NCI-H524 (cell line): ENCODE measurements at places on chromosomes 5 and 9.

DNA sequence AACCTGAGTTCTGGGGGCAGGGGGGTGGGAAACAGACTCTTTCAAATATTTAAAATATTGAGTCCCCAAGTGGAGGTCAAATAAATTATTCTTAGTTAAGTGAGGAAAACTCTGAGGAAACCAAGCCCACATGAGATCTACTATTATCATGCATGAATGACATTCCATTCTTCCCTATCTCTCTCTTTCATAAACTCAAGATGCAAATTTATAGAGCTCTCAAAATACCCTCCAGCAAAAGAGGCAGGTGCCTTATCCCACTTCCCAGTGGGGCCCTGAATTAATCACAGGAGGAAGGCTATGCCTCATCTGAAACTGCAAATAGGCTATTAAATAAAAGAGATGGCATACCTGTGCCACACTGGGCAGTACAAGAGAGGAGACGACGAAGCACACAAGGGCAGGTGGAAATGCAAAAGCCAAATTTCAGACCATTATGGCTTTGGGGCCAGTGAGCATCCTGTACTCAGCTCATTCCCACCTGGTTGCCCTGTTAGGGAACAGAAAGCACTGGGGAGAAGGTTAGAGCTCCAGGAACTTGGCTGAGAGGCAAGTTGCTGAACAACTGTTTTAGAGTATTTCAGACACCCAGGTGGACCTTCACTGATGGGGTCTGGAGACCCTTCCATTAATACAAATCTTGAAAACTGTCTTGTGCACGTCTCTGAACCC lies 102.2 kb upstream of the EQTN start:
- DNase-seq, result no peak

DNA sequence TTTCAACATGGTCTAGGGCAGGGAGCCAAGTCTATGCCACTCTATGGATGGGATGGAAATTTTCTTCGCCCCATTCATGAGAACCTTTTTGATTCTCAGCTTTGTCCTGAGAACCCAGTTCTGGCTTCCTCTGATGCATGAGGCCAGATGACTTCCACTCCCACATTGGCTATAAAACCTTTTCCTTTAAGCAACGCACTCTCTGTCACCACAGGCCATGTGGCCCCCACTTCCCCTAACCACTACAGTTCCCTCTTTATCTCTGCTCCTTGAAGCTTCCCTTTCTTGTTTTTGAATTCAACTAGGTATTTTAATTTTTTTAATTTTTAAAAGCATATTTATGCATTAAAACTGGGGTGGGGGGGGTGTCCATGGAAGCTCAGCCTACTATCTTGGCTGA lies 401.3 kb downstream of the ENC1 start:
- no peak for DNase-seq

- no peak for DNase-seq
These were observed 36.8 kb downstream of the ITK start for GRCh38 chr5:157217289-157218024.

GRCh38 chr5:6041977-6042550 lies 336.3 kb downstream of the MED10 start:
- DNase-seq, result no peak

GRCh38 chr5:98638111-98638510 lies 135.4 kb upstream of the RGMB start:
- DNase-seq, result no peak

DNA sequence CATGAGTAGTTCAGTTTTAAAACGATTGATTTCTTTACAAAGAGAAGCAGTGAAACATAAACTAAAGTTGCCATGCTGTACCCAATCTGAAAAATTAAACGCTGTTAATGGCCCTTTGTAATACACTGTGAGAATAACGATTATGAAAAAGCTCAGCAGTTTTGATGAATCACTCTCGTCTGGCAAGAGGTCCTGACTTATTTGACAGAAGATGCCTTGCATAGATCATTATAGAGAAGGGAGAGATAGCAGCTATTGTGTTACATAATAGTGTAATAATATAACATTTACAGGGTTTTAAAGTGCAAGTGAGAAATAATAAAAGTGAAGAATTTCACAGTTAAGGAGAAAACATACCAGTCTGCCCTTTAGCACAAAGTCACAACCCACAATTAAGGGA lies 361.5 kb upstream of the CDH10 start:
- DNase-seq, result no peak

DNA sequence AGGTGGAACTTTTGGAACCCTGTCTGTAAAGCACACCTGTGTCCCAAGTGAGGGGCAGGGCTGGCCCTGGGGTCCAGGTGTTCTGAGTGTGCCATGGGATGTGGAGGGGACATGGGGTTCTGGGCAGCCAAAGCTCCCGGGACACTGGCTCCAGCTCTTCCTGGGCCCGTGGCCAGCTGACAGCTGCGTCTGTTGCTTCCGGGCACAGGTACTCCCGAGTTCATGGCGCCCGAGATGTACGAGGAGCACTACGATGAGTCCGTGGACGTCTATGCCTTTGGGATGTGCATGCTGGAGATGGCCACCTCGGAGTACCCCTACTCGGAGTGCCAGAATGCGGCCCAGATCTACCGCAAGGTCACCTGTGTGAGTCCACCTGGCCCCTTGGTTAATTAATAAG lies 50.7 kb downstream of the WNK2 start:
- no peak for DNase-seq

DNA sequence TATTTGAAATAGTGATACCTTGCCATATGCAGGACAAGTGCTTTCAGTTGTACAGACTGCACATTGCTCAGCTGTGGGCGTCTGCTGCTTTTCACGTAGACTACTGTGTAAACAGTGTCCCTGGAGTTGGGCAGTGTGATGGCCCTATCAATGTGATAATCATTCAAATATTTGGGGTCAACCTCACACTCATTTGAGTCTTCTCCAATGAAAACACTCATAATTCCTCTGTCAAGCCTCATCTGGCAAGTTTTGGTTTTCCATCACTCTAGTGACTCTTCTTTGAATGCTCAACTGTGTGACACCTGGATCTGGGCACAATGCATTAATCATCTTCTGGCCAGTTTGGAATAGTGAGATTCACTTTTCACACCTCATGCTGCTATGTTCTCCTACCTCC lies 64.4 kb downstream of the UGCG start:
- DNase-seq, result no peak

DNA sequence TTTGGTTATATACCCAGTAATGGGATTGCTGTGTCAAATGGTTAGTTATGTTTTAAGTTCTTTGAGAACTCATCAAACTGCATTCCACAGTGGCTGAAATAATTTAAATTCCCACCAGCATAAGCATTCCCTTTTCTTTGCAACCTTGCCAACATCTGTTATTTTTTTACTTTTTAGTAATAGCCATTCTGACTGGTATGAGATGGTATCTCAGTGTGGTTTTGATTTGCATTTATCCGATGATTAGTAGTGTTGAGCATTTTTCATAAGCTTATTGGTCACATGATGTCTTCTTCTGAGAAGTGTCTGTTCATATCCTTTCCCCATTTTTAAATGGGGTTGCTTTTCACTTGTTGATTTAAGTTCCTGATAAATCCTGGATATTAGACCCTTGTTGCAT lies 435.7 kb upstream of the RIOK2 start:
- no peak for DNase-seq

GRCh38 chr5:174084691-174085154 lies 39.2 kb downstream of the NSG2 start:
- no peak for DNase-seq

DNA sequence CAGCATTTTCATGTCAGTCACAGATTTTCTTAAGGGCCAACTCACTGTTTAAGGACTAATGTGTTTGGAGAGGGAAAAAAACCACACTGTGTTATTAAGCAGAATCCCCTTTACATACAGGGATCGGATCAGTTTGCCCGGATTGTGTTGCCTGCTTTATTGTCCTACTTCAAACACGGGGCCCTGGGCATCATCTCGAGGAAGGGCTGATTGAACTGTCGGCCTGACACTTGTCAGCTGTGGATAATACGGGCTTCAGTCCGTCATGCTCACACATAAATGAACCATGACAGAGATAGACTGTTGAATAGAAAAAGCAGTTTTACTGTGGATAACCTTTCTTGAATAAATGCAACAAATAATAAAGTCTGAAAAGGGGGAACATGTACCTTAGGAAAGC lies 325.0 kb downstream of the ZSWIM6 start:
- no peak for DNase-seq

- DNase-seq, result no peak
These were observed 97.2 kb downstream of the F2RL2 start for GRCh38 chr5:76525956-76526355.

- DNase-seq, result peak; percentile 92
These were observed 37.6 kb downstream of the ANKRD33B start for GRCh38 chr5:10601246-10602030.

GRCh38 chr9:18501949-18502348 lies 28.0 kb downstream of the ADAMTSL1 start:
- no peak for DNase-seq

- no peak for DNase-seq
These were observed 4.3 kb downstream of the CNOT8 start for GRCh38 chr5:154862766-154863165.

DNA sequence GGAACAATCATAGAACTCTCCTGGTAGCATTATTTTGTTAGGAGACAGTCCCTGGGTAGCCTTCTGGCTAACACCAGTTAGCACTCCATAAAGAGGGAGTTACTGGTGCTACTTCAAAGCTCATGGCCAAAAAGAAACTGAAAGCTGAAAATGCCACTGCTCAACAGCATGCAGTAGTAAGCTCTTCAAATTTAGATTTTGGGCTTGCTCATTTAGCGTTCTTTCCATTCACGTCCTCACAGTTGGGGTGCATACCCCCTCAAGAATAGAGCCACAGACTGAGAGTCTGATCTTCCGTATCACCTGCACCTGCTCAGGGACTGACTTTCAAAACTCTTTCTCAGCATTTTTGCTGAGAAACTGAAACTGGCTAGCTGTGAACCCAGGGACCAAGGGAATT lies 24.7 kb downstream of the NTRK2 start:
- no peak for DNase-seq

GRCh38 chr9:110334183-110334582 lies 3.5 kb downstream of the TXNDC8 start:
- DNase-seq, result no peak

- DNase-seq, result no peak
These were observed 274.5 kb downstream of the HSPA4 start for GRCh38 chr5:133326361-133326760.

GRCh38 chr9:106528158-106528557 lies 334.8 kb upstream of the ZNF462 start:
- no peak for DNase-seq

DNA sequence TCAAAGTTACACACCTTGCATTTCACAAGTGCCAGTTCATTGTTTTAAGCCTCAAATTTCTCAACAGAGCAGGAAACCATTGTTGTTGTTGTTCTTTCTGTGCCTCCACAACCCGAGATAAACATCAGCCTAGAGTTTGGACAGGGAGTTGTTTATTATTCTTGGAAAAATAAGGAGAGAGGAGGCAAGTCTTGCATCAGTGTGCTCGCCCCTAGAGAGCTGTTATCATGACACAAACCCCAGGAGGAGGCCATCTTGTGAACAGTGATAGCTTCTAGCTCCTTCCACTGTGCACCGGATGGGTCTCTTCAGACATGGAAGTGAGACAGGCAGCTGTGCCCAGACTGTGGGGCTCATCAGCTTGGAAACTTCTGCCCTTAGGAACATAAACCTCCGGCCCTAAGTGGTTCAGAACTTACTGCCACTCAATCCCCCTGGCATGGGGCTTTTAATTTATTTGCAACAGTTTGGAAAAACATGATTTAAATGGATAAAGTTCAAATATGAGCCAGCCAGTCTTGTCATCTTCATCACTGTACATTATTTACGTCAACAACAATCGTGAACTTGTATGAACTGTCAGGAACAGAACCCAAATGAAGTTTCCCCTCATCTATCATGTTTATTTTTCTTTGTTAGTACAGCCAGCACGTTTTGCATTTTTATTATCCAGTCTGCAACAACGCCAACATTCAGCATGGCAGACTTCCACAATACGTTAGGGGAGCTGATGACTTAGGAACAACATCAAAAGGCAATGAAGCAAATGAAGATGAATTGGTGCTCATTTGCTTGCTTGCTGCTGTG lies 181.7 kb upstream of the S1PR3 start:
- no peak for DNase-seq

DNA sequence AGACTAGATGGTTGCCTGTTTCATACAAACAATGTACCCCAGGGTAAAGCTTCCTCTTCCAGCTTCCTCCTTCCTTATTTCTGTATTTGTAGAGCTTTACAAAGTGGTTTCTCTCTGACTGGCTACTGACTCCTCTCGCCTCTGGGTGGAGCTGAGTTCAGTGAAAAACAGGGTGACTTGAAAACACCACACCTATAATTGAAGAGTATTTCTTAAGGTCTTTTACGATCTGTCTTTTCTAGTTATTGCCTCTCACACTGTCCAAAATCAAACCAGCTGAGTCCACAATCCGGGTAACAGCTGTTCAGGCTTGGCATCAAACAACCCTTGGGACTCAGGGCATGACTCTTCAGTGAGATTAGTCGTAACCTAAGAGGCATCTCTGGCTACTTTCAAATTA lies 200.4 kb downstream of the ARRDC3 start:
- peak; percentile 80 for DNase-seq

DNA sequence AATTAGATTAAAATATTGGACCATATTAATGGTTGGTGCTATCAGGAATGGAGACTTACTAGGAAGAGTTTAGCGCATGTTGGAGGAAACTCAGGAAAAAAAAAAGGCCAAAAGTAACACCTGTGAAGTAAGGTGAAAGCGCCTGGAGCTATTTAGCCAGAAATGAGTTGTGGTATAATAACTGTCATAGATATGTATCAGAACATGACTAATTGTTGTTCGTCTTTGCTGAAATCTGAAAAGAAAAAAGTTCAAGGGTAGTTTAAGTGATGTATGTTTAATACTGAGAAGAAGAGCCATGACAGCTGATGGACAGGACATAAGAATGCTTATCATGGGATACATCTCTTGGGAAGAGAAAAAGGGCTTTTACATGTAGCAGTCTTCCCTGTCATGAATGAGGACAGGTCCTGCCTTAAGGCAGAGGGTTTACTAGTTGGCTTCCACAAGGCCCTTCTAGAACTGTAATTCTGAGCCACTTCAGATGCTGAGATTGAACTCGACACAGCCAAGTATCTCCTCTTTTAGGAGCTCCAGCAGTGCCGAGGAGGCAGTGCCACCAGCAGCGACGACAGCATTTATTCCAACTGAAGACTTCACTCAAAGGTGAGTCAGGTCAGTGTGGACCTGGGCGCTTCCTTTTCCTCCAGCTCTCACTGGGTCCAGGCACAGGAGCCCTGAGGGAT lies 940 bp upstream of the CAMK4 start:
- no peak for DNase-seq

- DNase-seq, result no peak
These were observed 6.6 kb downstream of the TJP2 start for GRCh38 chr9:69180670-69181069.

DNA sequence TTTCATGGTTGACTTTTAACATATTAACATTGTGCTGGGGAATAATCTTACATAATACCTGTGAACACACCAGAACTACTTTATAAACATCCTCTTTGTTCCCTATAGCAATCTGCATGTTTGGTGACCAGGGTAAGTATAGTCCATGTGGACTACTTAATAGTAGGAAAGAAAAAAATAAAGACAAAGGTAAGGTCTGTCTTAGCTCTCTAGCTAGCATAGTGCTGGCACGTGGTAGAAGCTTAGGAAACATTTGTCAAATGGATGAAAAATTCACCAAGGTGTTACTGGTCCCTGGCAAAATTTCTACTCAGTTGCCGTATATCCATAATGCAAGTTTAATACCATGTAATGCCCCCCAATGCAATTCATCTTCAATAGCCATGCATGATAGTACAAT lies 78.6 kb upstream of the ABCA1 start:
- DNase-seq, result no peak
